Stimulated activated effector memory CD8-positive, alpha-beta T cell treated with anti-CD3 and anti-CD28 coated beads, Interleukin-12 subunit alpha, Interleukin-12 subunit beta, amount 100 ng/mL, for 72 hours (primary cell): ENCODE measurements at places on chromosomes 1 and 21.

DNA sequence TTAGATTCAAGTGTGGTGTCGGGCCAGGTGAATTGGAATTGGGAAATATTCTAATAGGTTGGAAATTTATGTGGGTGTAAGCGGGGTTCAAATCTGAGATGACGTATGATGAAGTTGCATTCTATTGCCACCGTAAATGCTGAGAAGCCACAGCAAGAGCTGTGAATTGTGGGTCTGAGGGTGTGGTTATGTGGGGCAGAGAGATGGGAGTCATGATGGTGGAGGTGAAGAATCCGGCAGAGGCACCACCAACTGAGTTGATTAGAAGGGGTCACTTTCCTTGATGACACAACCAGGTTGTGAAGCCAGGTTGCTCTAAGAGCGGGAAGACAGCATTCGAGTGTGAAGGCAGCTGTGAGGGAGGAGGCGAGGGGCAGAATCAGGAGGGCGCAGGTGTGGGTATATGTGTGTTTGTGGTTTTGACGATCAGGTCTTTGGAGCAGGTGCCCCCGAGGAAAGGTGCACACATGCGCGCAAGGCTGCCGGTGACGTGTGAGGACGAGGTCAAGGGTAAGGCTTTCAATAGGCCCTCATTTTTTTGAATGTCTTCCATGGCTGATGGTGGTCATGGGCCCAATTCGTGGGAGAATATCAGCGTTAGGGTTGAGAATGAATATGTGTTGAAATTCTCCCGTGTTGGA is 18.7 kb downstream of the LRRC3 start:
- DNase-seq, result no peak

DNA sequence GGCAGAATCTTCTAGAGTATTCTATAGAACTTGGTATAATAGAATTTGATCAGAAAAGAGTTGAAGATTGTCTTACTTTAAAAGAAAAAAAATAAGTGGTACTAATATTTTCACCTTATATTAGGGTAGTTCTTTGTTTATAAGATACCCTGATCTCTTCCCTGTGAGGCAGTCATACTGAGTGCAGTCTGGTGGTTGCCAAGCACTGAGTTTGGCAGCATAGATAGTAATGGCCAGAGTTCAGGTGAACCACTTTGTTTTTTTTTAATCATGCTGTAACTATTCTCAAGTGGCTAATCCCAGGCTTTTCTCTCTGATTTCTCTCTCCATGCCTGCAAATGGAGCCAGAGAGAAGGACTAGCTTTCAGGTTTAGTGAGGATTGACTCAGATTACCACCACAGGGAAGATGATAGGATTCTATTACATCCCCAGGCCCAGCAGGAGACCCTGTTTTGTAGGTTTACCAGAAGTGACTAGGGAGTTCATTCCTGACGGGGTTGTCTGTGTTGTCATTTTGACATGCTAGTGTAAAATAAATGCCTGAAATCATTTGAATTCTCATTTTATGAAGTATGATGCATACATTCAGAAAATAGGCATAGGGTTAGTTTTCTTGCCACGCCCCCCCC is 16.7 kb downstream of the KDM1A start:
- DNase-seq, result no peak

GRCh38 chr1:36156329-36157114 is 562 bp downstream of the MAP7D1 start:
- DNase-seq, result peak; percentile 80

GRCh38 chr1:32896451-32896850 is 4.7 kb downstream of the TMEM54 start:
- no peak for DNase-seq

GRCh38 chr1:243411472-243411871 is 155.6 kb downstream of the SDCCAG8 start:
- DNase-seq, result no peak

DNA sequence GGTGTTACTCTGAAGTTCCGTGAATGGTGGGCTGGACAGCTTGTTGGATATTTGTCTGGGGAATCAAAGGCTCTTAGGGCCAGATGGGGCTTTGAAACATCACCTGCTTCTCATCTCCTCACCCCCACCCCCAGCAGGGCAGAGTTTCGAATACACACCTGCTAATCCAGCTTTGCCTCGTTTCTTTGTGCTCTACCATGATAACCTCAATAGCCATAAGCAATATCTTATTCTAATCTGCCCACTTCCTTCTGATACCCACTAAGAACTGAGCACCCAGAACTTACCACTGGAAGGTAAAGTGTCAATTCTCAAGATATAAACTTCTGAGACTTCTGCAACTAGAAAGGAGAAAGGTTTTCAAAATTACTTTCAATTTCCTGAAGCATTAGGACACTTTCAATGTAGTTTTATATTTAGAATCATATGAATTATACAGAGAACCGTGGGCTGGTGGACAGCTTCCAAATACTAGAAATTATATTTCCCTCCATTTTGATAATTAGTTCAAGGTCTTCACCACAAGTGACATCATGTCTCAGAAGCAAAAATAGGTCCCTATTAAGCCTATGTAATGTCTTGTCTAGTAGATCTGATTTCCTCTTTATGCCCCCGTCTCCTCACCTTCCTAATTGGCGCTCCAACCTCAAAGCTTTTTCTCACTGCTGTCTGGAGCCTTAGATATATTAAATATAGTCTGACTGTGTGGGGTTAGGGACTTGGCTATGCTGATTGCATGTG is 64.4 kb upstream of the NEK2 start:
- DNase-seq, result no peak

GRCh38 chr1:115642168-115643072 is 650 bp downstream of the VANGL1 start:
- peak; percentile 10 for DNase-seq

DNA sequence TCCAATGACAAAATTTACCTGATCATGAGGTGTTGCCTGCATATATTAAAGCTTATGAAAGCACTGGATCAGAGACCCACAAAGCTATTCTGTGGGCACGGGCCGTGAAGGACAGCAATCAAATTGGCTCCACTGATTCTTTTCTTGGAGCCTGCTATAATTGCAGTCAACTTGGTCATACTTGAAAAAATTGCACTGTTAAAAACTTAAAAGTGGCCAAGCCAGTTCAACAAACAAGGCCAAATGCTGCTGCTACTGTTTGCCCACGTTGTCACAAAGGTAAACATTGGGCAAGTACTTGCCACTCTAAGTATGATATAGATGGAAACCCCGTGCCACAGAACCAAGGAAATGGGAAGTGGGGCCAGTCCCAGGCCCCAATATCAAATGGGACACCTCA is 37.8 kb downstream of the CYP4A11 start:
- DNase-seq, result no peak

- no peak for DNase-seq
Observed at GRCh38 chr1:48107516-48107915, 110.3 kb upstream of the TRABD2B start.

DNA sequence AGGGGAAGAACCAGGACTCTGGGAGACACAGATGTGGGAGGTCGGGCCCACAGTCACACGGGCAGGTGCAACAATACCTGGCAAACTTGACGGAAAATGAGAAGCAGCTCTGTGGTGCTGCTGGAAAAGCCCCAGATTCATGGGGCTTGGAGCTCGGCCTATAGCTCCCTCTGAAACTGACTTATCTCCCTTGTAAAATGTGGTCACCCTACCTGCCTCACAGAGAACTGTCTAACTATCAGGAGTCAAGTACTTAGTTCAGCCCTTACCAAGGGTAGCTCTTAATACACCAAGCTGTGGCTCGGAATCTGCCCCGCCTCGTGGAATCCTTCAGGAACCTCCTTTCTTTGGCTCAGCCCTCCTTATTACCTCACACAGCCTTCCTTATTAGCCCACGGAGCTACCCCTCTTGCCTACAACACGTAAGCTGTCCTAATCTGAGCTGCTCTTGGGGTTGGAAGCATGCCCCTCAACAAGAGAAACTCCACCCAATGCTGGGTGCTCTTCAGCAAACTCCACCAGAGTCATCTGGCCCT is 68.9 kb downstream of the MRPL37 start:
- no peak for DNase-seq

GRCh38 chr1:83101406-83101805 is 897.5 kb downstream of the TTLL7 start:
- no peak for DNase-seq

GRCh38 chr1:28913786-28914227 is 562 bp upstream of the EPB41 start:
- DNase-seq, result no peak

DNA sequence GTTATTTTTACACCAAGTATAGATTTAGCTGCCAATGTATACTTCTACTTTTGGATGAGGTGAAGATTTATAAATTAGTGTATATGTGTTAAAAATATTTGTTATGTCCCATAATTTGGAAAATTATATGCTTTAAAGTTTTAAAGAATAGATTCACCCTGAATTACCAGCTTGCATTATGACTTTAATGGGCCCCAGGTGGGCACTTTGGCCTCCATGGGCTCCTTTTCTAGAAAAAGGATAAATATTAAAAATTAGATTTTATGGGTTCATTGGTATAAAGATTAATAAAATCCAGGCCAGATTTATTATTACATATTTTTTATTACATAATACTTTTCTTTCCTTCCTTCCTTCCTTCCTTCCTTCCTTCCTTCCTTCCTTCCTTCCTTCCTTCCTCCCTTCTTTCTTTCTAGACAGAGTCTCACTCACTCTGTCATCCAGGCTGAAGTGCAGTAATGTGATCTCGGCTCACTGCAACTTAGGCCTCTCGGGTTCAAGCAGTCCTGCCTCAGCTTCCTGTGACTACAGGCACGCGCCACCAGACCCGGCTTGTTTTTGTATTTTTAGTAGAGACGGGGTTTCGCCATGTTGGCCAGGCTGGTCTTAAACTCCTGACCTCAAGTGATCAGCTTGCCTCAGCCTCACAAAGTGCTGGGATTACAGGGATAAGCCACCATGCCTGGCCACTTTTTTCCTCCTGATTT is 21.9 kb downstream of the KMO start:
- no peak for DNase-seq

DNA sequence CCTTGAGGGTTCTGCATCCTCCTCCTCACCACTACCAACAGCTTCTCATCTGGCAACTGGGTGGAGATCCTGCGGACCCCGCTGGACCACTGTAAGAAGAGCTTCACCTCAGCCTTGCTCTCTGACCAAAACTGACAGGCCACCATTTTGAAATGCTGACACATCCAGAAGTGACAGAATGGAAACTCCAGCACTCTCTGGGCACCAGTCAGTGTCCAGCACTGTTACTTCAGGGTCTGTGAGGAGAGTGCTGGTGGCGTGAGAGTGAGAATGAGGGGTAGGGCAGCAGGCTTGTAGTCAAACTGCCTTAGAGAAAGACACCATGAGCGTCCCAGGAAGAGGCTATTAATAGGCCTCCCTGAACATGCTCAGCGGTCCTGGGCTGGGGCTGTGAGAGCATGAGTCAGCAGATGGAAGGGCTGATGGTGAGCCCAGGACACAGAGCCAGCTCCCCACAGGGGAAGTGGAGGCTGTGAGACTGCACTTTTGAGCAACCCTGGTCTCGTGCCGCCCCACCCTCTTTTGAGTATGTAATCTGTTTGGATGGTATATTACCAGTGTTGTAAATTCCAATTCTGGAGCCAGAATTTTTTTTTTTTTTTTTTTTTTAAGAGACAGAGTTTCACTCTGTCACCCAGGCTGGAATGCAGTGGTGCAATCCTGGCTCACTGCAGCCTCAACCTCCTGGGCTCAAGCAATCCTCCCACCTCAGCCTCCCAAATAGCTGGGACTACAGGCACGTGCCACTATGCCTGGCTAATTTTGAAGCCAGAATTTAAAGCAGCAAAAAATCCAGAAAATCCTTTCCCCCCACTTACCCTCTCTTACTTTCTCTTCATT is 34.4 kb upstream of the SLC30A1 start:
- no peak for DNase-seq

DNA sequence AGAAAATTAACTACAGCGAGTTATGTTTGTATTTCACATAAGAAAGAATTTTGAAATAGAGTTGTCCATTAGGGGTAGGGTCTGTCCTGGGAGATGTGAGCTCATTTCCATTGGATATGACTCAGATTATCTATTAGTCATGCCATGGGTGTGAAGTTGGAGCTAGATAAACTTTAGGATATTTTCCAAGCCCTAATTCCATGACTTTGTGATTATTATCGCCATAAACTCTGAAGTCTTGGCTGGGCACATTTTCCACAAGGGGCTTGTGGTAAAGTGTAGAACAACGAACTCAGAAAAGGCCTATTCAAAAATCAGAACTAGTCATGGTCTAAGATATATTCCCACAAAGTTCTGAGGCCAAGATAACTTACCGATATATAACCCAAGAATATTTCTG is 396.6 kb downstream of the DPYD start:
- no peak for DNase-seq

DNA sequence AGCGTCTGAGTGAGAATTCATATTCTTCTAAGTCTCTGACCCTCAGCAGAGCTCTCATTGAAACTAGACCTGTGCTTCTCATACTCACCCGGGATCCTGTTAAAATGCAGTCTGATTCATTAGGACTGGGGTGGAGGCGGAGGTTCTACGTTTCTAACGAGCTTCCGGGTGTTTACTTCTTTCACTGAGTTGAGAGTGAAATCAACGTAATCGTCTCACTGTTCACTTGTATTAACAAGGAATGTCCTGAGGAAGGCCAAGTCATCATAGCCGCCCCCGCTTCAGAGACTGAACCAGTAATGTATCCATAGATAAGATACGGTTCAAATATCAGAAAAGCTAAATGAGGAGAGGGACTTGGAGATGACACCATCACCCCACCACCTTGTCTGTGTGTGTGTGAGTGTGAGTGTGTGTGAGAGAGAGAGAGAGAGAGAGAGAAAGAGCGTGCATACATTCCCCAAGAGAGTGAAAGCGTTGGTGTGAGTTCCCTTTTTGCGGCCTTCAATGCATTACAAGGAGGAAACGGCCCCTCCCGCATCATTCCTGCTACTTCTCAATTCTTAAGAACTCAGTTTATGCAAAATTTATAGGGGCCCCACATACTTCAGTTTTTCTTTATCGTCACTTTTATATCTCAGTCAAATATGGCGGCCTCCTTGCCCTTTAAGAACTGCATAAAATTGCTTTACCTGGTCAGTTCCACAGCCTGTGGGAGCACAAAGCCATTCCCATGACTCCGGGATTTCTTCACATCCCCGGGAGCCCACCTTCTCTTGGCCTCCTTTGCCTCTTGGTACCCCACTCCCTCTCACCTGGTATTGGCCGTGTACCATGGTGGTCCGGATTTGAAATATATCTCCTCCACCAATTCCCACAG is 19.8 kb downstream of the KMO start:
- DNase-seq, result no peak

- DNase-seq, result peak; percentile 36
Observed at GRCh38 chr1:30415171-30415940, 308.0 kb downstream of the MATN1 start.

DNA sequence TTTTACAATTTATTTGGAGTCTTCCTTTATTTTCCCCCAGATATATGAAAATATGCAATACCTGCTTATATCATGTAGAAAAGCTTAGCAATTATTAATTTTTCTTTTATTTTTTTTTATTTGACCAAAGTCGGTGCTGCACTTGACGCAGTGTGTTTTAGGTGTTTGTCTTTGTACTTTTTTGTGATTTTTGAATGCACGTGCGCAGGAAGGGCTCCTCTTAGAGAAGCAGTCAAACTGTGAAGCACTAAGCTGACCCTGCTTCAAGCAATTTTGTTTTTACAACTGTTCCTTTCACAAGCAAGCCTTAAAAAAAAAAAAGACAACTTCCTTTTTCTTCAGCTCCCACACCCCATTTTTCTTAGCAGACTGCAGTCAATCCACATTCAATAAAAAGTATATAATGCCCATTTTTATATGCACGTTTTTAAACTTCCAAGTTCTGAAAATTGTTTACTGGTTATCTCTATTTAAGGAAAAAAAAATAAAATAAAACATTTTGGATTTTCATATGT is 267.4 kb downstream of the TM2D1 start:
- DNase-seq, result no peak
